ENCODE measurements at places on chromosomes 6 and 20.

DNA sequence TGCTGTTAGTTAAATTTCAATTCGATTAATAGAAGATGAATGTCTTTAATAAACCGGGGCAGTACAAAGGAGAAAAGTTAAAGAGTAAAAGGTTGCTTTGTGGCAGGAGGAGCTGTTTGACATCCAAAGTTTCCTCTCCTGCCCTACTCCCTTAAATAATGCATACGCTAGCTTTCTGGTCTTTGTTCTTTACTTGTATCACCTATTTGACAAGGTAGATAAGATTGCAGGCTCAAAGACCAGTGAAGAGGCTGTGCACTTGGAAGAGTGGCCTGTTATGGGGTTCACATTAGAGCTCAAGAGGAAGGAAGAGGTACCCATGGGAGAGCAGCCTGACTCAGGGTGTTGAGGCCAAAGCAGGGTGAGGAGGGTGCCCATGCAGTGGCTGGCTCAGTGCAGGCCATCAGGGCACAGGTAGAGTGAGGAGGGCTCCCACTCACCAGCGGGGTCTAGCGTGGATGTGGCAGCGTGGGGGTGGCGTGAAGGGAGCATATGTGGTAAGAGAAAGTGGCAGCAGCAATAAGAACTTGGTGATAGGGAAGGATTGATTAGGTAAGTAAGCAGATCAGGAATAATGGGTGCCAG is 29.3 kb upstream of the KLHL31 start:
- DNase-seq = no peak

DNA sequence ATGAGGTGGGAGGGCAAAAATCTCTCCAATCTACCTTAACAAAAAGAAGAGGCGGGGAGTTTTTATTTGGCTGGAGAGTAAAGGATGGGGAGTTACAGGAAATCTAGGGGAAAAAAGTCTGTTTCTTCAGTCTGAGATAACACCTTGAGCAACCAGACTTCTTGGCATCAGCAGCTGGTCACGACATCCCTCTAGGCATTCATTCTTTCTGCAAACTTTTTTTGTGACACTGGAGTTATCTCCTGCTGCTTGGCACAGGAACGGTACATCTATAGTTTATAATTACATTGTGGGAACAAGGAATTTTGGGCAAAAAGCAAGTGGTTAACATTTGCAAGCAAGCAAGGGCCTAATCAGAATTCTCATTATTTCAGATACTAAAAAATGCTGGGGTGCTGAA is 50.6 kb upstream of the IFNGR1 start:
- no peak for DNase-seq

- DNase-seq = no peak
Observed at GRCh38 chr20:34108616-34109174, 3.3 kb downstream of the EIF2S2 start.

DNA sequence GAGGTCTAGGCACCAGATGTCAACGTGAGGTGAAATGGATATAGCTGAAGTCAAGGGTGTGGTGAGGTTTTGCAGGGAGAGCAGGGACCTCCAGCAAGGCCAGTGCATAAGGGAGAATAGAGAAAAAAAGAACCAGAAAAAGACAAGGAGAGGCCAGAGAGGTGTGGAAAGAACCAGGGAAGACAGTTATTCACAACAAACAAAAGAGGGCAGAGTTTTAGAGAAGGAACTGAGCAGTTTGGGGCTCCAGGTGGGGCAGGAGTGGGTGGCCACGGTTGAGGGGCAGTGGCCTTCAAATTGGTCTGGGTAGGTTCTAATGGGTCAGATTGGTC is 11.6 kb upstream of the NQO2 start:
- DNase-seq = no peak

- DNase-seq = no peak
Observed at GRCh38 chr6:156807028-156807427, 29.9 kb downstream of the ARID1B start.

DNA sequence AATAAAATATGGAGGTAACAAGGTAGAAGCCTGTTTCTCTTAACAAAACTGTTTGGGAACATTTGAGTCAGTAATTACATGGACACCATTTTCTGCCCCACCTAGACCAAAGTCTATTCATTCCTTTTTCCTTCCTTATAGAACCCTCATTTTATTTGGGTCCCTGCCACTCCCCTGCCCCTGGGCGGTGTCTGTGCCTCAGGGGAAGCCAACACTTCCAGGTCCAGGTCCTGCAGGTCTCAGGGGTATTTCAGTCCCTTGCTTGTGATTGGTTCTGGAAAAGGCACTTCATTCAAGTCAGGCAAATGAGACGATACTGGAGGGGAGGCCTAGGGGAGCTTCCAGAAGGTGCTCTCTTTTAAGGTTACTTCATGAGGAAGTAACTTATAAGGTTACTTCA is 42.3 kb downstream of the SLC35D3 start:
- no peak for DNase-seq

DNA sequence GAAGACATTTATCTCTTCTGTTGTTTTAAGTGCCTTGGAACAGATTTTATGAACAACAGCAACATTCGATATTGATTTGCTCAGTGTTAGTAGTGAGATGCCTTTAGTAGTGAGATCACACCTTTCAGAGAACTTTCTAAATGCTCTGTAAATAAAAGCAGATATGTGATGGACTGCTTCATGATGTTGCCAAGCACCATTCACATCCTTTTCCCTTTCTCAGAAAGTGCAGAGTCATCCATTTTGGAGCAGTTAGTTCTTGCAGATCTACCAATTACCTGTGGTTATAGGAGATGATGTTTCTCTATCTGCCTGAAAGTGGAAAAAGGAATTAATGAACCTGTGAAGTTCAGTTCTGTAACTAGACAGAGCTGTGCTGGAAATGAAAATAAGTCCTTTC is 27.0 kb downstream of the CBFA2T2 start:
- DNase-seq = peak; percentile 41

- no peak for DNase-seq
Observed at GRCh38 chr20:15616626-15617025, 956.6 kb downstream of the KIF16B start.

- DNase-seq = no peak
Observed at GRCh38 chr20:44288252-44288651, 22.8 kb downstream of the FITM2 start.

GRCh38 chr6:37202788-37203491 is 33.0 kb downstream of the PIM1 start:
- no peak for DNase-seq

- DNase-seq = no peak
Observed at GRCh38 chr6:35057449-35058357, 83.4 kb downstream of the TCP11 start.

- DNase-seq = no peak
Observed at GRCh38 chr6:144349690-144350527, 64.8 kb downstream of the UTRN start.

GRCh38 chr20:38485041-38485440 is 12.4 kb downstream of the RALGAPB start:
- DNase-seq = no peak

DNA sequence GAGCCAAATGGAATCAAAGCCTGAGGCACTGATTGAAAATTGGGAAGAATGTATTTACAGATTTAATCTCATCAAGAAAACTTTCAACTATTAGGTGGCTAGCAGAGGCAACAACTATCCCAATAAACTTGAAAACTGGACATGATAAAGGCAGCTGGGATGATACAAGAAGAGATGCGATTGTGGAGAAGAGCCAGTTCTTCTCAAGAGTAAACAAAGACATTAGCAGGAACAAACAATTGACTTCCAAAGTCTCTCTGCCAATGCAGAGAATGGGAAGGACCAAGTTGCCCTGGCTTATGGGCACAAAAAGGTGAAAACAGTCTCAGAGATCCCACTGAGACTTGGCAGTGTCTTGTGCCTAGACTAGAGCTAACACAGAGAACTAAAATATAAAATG is 132.4 kb downstream of the SOBP start:
- DNase-seq = no peak

DNA sequence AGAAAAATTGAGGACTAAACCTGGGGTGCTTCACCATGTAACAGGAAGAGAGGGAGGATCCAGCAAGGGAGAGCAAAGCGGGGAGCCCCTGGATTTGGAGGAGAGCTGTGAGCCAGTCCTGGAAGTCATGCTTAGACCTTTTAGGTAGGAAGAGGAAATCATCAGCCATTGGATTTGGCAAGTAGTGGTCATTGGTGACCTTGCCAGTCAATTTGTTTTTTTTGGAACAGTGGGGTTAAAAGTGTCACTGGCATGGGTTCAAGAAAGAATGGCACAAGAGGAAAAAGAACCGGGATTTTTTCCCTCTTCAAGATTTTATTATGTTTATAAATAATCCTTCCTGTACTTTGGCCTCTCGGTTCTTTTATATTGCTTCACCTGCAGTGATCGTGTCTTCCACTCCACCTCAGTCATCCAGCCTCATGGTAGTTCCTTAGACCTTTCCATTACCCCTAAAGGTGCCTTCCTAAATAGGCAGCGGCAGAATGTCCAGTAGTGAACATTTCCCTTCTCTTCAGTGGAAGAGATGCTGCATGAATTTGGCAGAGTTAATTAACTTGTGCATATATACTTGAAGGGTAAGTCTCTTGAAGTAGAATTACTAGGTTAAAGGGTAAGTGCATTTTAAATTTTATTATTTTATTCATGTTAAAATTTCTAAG is 124.7 kb downstream of the QKI start:
- no peak for DNase-seq

- DNase-seq = no peak
Observed at GRCh38 chr6:146598772-146599405, at the start of gene ADGB. Gene ADGB (plus strand): TSS chr6:146598972. CDS start chr6:146599041, 69 bp downstream.

GRCh38 chr6:25311331-25311840 is 32.2 kb downstream of the CARMIL1 start:
- DNase-seq = no peak
